ENCODE measurements at places on chromosomes 16 and 17.

GRCh38 chr17:48064638-48065037 is 16.5 kb downstream of the NFE2L1 start:
- no peak for DNase-seq

DNA sequence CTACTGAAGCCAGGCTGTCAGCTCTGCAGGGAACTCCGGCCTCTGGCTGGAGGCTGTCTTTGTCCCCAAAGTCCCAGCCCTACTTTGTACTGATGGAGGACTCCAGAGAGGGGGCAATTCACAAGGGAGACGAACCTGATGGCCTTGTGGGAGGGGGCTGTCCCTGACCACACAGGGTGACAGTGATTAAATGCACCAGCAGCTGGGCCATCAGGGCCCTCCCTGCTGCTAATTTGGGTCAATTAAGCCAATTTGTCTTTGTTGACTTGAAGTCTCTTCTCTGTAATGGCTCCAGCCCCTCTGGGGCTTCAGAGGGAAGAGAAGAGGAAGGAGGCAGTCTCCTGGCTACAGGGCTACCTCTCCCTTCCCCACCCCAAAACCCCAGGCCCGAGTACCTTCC is 22.0 kb downstream of the TMEM132E start:
- no peak for DNase-seq

- no peak for DNase-seq
These were observed at the start of gene GRB7 for GRCh38 chr17:39737760-39738567. Gene GRB7, plus strand, starts transcription at chr17:39737938. Its CDS starts 4,364 bp downstream, at chr17:39742302.

DNA sequence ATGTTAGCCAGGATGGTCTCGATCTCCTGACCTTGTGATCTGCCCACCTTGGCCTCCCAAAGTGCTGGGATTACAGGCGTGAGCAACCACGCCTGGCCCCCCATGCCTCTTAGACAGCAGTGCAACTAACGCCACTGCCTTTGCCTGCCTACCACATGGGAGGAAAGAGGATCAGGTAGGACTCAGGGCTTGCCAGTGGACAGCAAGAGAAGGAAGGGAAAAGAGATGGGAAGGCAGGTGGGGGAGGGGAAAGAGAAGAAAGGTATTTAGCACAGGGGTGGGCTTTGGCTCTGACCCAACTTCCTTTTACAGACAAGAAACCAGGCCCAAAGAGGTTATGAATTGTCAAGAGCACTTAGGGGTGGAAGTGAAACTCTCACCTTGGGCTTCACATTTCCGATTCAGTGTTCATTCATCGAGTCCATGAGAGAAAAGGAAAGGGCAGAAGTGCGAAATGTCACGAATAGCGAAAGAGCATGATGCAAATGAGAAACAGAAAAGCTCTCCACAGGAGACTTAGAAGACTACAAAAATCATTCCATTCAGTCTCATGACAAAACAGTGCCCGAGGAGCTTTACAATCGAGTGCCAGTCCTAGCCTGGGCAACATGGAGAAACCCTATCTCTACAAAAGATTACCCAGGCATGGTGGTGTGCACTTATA is 36.4 kb downstream of the CDK5R1 start:
- DNase-seq: no peak

GRCh38 chr16:981695-982144 is at the start of gene SOX8:
Gene SOX8, plus strand, starts transcription at chr16:981770. Its CDS starts 153 bp downstream, at chr16:981923.
- no peak for DNase-seq

All from NCI-H2227 treated with DMSO at 0.1 percent for 48 hours (cell line).